ENCODE measurements at places on chromosomes 2 and 18. TPM values are rescaled to one million over a fixed set of nuclear protein-coding genes. Genes with fewer than 3 reads are reported as not detected.

Gene RGPD4
- total RNA-seq = not detected

DNA sequence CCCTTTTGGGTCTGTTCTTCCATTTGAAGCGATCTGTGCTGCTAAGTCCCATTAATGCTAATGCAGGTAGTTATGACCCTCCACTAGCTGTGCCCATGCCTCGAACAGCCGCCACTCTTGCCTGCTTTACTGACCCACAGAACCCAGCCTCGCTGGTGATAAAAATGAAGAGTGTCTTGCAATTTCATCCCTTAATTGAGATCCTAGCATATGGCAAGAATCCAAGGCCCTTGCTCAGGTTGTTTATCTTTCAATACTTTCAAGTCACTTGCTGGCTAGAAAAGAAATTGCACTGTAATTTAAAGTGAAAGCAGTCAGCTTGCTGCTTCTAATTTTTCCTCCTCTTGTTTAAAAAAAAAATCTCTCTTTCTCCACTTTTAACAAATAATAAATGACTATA lies 73.6 kb downstream of the ZNF521 start:
- DNase-seq = peak; percentile 20
- peaks cover 12% of the 10 kb centered on the region for H3K4me1 ChIP-seq
- no peak overlapping the region for H3K4me3 ChIP-seq
- H3K27me3 ChIP-seq = no peaks in the 10 kb centered on the region

GRCh38 chr2:181366675-181367175 lies 90.5 kb upstream of the ITGA4 start:
- no peaks in the 10 kb centered on the region for H3K4me1 ChIP-seq
- no peak overlapping the region for H3K4me3 ChIP-seq
- H3K27ac ChIP-seq = no peak overlapping the region
- no peaks in the 10 kb centered on the region for H3K36me3 ChIP-seq

GRCh38 chr2:136653861-136654260 lies 111.5 kb upstream of the THSD7B start:
- DNase-seq = no peak
- no peak overlapping the region for H3K4me3 ChIP-seq
- H3K27me3 ChIP-seq = no peaks in the 10 kb centered on the region
- H3K4me1 ChIP-seq = no peaks in the 10 kb centered on the region
- no peaks in the 10 kb centered on the region for H3K36me3 ChIP-seq
- H3K27ac ChIP-seq = no peak overlapping the region

DNA sequence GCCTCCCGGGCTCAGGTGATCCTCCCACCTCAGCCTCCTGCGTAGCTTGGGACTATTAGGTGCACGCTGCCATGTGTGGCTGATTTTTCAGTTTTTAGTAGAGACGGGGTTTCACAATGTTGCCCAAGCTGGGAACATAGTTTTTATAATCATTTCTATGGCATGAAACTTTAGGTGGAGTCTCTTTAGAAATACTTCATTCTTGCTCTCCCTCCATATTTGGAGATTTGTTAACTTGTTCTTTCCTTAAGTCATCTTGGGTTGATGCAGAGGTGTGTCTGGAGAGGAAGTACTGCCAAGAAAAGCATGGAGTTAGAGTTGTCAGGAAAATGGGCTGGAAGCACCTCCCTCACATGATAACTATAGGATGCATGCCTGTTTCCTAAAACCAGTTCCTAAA lies 17.4 kb downstream of the ZNF532 start:
- H3K27ac ChIP-seq = no peak overlapping the region
- H3K4me1 ChIP-seq = no peaks in the 10 kb centered on the region
- DNase-seq = peak; percentile 54
- no peaks in the 10 kb centered on the region for H3K27me3 ChIP-seq
- H3K4me3 ChIP-seq = no peak overlapping the region

DNA sequence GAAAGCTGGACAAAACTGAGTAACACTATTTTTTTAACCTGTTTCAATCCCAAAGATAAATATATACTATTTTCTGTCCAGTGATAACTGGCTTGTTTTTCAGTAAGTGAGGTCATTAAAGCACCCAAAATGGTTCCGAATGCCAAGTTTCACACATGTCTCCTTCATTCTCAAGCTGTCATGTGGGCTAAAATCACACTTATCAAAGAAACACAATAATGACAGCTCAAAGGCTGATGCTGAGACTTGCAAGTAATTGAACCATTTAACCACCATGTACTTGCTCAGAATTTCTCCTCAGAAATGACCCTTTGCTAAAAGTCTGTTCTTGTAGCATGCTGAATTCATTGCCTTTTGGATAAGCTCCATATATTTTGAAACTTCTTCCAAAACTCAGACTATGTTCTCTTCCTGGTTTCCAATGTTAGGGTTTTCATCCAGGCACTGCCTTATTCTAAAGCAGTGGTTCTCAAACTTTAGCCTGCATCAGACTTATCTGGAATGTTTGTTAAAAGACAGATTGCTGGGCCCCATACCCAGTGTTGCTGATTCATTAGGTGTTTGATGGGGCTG lies 149.8 kb downstream of the VWC2L start:
- H3K27me3 ChIP-seq = no peaks in the 10 kb centered on the region
- DNase-seq = no peak
- H3K36me3 ChIP-seq = no peaks in the 10 kb centered on the region
- H3K4me3 ChIP-seq = no peak overlapping the region

- H3K4me3 ChIP-seq = no peak overlapping the region
- no peaks in the 10 kb centered on the region for H3K4me1 ChIP-seq
- no peak overlapping the region for H3K27ac ChIP-seq
- DNase-seq = no peak
Observed at GRCh38 chr2:145207884-145208283, 688.0 kb upstream of the ZEB2 start.

DNA sequence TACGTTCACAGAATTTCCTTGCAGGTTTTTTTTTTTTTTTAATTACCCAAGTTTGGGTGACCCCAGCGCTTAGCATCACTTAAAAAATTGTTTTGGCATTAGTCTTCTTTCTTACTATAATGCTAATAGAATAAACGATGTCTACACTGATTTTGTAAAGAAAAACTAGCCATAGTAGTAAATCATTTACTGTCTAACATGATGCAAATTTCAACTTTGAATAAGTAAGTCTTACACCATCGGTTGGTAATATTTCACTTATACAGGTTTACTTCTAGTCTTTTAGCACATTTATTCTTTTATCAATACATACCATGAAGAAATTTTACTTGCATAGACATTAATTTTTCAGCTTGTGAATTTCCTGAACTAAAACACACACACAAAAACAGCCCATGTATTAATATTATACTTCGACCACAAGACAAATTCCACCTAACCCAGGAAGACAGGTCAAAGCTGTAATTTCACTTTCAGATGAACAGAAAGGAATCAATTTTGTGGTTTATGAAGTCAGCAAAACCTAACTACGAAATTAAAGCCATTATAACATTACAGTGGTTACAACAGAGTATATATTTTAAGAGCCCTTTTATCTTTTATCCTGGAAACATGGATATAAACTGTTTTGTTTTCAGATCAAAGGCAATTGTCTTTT lies 1.9 kb downstream of the YES1 start:
- H3K27me3 ChIP-seq = no peaks in the 10 kb centered on the region
- H3K36me3 ChIP-seq = no peaks in the 10 kb centered on the region
- H3K4me1 ChIP-seq = peaks cover 3% of the 10 kb centered on the region

GRCh38 chr2:111176388-111176787 lies 55.7 kb downstream of the BCL2L11 start:
- H3K4me3 ChIP-seq = no peak overlapping the region
- no peak for DNase-seq
- H3K27ac ChIP-seq = no peak overlapping the region
- H3K36me3 ChIP-seq = no peaks in the 10 kb centered on the region

- no peak overlapping the region for H3K4me3 ChIP-seq
- no peaks in the 10 kb centered on the region for H3K4me1 ChIP-seq
- DNase-seq = no peak
- H3K27ac ChIP-seq = no peak overlapping the region
- no peaks in the 10 kb centered on the region for H3K27me3 ChIP-seq
Observed at GRCh38 chr2:240226672-240227537, 86.4 kb upstream of the OTOS start.

GRCh38 chr2:62741954-62742722 lies 36.6 kb downstream of the EHBP1 start:
- H3K4me3 ChIP-seq = no peak overlapping the region
- DNase-seq = peak; percentile 71
- no peaks in the 10 kb centered on the region for H3K36me3 ChIP-seq
- H3K27me3 ChIP-seq = no peaks in the 10 kb centered on the region
- H3K4me1 ChIP-seq = no peaks in the 10 kb centered on the region

Gene IL37
- total RNA-seq = not detected

- no peaks in the 10 kb centered on the region for H3K36me3 ChIP-seq
- peaks cover 2% of the 10 kb centered on the region for H3K4me1 ChIP-seq
- no peak for DNase-seq
- H3K4me3 ChIP-seq = no peak overlapping the region
Observed at GRCh38 chr2:27581417-27582128, 1.3 kb upstream of the ZNF512 start.

GRCh38 chr2:197261808-197262226 lies 48.8 kb downstream of the ANKRD44 start:
- no peak overlapping the region for H3K27ac ChIP-seq
- peak; percentile 22 for DNase-seq
- no peak overlapping the region for H3K4me3 ChIP-seq
- H3K27me3 ChIP-seq = no peaks in the 10 kb centered on the region
- H3K36me3 ChIP-seq = no peaks in the 10 kb centered on the region

DNA sequence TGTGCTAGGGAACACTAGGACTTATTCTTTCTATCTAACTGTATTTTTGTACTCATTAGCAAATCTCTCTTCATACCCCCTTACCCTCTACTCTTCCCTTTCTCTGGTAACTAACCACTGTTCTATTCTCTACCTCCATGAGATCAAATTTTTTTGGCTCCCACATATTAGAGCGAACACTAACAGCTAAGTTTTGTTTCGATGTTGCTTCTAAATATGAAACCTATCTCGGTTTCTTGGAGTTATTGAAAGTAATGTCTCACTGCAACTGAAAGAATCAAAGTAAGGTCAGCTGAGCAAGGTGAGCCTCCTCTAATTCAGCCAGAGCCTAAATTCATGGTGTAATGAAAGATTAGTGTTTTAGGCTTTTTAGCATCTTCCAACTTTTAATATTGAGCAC lies 957.6 kb downstream of the CPS1 start:
- DNase-seq = no peak
- H3K4me3 ChIP-seq = no peak overlapping the region
- H3K27me3 ChIP-seq = no peaks in the 10 kb centered on the region
- H3K27ac ChIP-seq = no peak overlapping the region

DNA sequence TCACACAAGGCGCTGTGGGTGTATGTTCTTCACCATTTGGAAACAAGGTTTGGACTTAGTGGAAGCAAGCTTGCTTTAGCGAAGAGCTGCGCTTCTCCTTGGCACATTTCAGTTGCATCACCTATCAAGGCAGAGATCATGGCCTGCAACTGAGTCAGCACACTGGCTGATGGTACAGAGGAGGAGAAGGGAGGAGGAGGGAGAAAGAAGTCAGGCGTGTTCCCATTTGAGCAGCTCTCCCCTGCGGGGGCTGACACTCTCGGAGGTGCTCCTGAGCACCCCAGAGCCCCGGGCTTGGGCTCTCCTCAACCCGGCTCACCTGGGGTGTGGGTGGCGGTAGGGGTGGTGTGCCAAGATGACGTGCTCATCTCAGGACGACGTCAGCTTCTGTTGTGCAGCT lies 6.0 kb upstream of the SERPINB5 start:
- no peaks in the 10 kb centered on the region for H3K4me1 ChIP-seq
- no peak overlapping the region for H3K27ac ChIP-seq
- no peak for DNase-seq
- H3K36me3 ChIP-seq = no peaks in the 10 kb centered on the region
- peaks cover 4% of the 10 kb centered on the region for H3K27me3 ChIP-seq

GRCh38 chr18:77360315-77361190 lies 110.9 kb downstream of the GALR1 start:
- H3K4me1 ChIP-seq = no peaks in the 10 kb centered on the region
- H3K27ac ChIP-seq = no peak overlapping the region
- no peak overlapping the region for H3K4me3 ChIP-seq
- no peaks in the 10 kb centered on the region for H3K36me3 ChIP-seq
- DNase-seq = no peak
- no peaks in the 10 kb centered on the region for H3K27me3 ChIP-seq

DNA sequence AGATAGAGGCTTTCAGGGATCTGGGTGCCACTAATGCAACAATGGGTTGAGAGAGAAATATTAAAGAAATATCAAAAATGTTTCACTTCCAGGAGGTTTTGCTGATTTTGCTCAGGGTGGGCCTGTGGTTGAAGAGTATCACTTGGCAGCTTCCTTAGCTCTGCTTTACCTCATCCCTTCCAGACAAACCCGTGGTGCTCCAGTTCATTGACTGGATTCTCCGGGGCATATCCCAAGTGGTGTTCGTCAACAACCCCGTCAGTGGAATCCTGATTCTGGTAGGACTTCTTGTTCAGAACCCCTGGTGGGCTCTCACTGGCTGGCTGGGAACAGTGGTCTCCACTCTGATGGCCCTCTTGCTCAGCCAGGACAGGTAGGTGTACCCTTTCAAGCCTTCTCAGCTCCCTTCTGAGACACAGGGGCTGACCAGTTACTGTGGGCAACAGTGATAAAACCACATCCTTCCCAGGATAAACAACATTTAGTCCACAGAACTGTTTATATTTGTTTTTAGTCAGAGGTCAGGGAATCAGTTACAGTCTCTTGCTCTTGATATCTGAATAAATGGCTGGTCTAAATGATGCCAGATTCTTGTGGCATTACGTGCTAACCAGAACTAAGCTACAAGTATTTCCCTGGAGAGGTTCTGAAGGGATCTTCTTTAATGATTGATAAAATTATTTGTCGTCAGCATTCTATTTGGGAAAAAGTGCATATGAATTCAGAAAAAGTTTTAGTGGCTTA lies 7.0 kb downstream of the SLC14A1 start:
- no peaks in the 10 kb centered on the region for H3K27me3 ChIP-seq
- DNase-seq = peak; percentile 67

Gene NT5C1B
- not detected for total RNA-seq

GRCh38 chr2:241391892-241392665 lies 36.0 kb downstream of the FARP2 start:
- H3K27ac ChIP-seq = no peak overlapping the region
- H3K4me1 ChIP-seq = no peaks in the 10 kb centered on the region
- no peaks in the 10 kb centered on the region for H3K27me3 ChIP-seq
- no peak overlapping the region for H3K4me3 ChIP-seq
- no peaks in the 10 kb centered on the region for H3K36me3 ChIP-seq

DNA sequence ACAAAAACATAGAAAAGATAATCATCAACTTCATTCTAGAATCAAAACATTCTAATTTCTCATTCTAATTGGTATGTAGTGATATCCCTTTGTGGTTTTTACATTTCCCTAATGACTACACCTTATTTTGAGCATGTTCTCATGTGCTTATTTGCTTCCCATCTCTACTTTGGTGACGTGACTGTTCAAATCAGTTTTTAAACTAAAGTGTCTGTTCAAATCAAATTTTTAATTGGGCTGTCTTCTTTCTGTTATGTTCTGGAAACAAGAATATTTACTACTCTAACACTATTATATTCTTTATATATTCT lies 45.5 kb downstream of the YES1 start:
- H3K4me1 ChIP-seq = no peaks in the 10 kb centered on the region
- H3K4me3 ChIP-seq = no peak overlapping the region

Measured in fibroblast of lung (primary cell).